Thoracic aorta (tissue), 2 donors: ENCODE measurements at places on chromosomes 12 and 14. TPM values are rescaled to one million over a fixed set of nuclear protein-coding genes. Genes with fewer than 3 reads are reported as not detected.

DNA sequence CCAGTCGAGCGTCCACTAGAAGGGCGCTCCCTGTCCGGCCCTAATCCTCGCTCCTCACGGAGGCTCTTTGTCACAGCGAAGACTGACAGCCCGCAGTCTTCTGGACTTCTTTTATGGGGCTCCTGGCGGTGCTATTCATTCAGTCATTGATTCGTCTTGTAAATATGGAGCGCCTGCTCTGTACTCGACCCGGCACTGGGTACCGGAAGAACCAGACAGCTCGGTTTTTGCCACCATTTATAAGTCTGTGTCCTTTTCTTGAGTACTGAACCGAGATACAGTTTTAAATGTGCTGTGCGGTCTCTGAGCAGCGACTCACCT is 570 bp downstream of the DMAC2L start:
- no peak for DNase-seq

GRCh38 chr12:96343347-96343954 is 56.8 kb downstream of the CDK17 start:
- DNase-seq: no peak

DNA sequence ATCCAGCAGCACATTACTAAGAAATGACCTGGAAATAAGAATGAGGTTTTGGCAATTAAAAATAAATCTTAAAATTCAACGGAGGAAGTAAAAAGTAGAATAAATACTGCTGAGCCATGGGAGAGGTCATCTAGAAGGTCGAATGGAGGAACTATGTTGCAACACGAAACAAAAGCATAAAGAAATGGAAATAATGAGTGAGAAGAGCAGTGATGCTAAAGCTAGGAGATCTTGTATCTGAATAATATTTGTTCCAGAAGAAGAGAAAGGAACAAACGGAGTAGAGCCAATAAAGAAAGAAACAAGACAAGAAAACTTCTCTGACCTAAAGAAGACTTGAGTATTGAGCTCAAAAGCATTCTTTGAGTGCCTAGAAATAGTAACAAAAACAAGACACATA is 6.6 kb upstream of the KRT7 start:
- DNase-seq: no peak

- DNase-seq: no peak
These were observed 183.9 kb upstream of the CNOT2 start for GRCh38 chr12:70059373-70059772.

DNA sequence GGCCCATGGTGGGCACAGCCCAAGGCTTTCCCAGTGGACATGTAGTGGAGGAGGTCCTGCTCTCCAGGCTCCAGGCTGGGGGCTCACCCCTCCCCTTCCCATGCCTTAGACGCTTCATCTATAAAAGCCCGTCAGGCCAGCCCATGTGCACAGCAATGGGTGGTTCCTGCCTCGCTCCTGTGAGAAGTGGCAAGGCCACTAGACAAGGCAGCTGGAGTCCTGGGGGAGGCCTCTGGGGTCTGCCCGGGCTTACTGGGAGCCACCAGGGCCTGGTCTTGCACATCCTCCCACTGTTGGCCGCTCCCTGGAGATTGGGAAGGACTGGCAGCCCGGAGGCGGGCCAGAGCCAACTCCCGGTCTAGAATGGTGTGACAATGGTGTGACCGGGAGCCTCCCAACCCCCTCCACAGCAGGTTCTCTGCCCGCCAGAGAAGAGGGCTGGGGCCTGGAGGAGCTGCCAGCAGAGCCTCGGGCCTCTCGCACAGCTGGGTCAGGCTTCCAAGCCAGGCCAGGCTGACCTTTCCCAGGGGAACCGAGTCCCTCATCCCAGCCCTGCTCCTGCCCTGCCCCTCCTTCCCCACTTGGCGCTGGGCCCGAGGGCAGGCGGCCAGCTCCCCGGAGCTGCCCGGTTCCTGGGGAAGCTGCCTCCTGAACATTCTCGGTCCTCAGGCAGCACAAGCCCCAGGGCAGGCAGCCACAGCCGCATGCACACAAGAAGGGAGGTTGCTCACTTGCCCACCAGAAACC is 97.9 kb downstream of the RFLNA start:
- DNase-seq: peak; percentile 77

- DNase-seq: no peak
These were observed 202.7 kb upstream of the GARIN6 start for GRCh38 chr12:99444859-99445316.

DNA sequence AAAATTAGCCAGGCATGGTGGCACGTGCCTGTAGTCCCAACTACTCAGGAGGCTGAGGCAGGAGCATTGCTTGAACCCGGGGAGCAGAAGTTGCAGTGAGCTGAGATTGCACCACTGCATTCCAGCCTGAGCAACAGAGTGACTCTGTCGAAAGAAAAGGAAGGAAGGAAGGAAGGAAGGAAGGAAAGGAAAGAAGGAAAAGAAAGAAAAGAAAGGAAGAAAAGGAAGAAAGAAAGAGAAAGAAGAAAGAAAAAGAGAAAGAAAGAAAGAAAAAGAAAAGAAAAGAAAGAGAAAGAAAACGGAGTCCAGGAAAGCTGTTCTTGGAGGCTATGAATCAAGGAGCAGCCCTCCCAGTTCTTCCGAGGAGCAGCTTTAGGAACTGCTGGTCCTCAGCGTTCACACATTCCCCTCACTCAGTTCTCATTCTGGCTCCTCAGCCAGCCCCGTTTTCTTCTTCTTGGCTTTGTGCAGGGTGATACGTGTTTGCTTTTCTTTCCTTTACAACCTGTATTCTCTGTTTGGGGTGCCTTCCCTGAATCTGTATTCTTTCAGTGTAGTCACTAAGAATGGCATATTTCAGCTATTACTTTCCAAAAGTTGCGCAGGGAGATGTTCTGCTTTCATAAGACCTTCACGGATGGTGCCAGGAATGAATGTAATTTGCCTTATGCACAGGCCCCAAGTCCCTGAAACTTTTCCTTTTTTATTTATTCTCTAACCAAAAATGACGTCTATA is 12.2 kb downstream of the FBXL14 start:
- no peak for DNase-seq

Gene FOXG1
- total RNA-seq: not detected

Gene SOX5
- 36.8 TPM for total RNA-seq

Gene TRIM9
- total RNA-seq: 0.41 TPM
